ENCODE measurements at places on chromosomes 6 and 20. TPM values are rescaled to one million over a fixed set of nuclear protein-coding genes. Genes with fewer than 3 reads are reported as not detected.

PTPRT gene
- 0.32 TPM for total RNA-seq

IL20RA gene
- total RNA-seq: 2.6 TPM

LY6G6D gene
- total RNA-seq: not detected

LSM14B gene
- total RNA-seq: 55.5 TPM

LAMA2 gene
- total RNA-seq: 121 TPM

CAPN11 gene
- 0.18 TPM for total RNA-seq

PNLDC1 gene
- 0.23 TPM for total RNA-seq

MEP1A gene
- 0.80 TPM for total RNA-seq
